ENCODE measurements at places on chromosomes 7 and 10.

DNA sequence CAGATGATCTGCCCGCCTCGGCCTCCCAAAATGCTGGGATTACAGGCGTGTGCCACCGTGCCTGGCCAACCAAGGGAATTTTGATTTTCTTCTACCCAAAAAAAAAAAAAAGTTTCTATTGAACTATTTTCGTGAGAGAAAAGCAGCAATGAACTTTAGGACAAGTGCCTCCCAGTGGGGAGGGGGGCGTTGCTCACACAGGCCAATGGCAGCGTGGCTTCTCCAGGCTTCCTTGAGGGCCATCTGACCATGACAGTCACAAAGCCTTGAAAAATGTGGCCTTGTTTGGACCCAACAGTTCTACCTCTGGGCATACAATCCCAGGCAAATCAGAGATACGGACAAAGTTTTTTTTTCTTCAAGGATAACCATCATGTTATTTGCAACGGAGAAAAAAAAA is 56.0 kb downstream of the TNRC18 start:
- no peaks in the 10 kb centered on the region for H3K27me3 ChIP-seq
- H3K36me3 ChIP-seq: no peaks in the 10 kb centered on the region
- H3K4me3 ChIP-seq: no peak overlapping the region
- no peak for DNase-seq
- no peak overlapping the region for H3K27ac ChIP-seq

DNA sequence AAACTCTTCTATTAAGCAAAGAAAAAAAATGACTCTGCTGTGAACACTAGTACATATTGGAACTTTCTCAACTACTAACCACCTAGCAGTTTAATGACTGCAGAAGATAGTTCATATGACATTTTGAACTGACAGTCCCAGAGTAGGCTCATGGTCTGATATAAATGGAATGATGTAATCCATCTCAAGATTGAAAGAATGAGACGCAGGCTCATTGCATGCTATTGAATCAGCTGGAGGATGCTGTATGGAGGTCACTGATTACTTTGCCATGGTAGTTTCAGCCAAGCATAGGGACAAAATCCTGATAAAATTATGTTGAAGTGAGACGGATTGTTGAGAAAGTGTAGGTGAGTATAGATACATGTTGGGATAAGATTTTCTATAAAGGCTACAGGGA is 217.6 kb upstream of the SEMA3E start:
- H3K36me3 ChIP-seq: no peaks in the 10 kb centered on the region
- H3K4me1 ChIP-seq: no peaks in the 10 kb centered on the region
- H3K27ac ChIP-seq: no peak overlapping the region
- no peak overlapping the region for H3K4me3 ChIP-seq

GRCh38 chr7:12229046-12229445 is 18.0 kb downstream of the TMEM106B start:
- DNase-seq: no peak
- H3K27me3 ChIP-seq: no peaks in the 10 kb centered on the region
- no peak overlapping the region for H3K27ac ChIP-seq
- no peaks in the 10 kb centered on the region for H3K4me1 ChIP-seq

- H3K27me3 ChIP-seq: no peaks in the 10 kb centered on the region
- peak; percentile 93 for DNase-seq
- no peaks in the 10 kb centered on the region for H3K36me3 ChIP-seq
- no peak overlapping the region for H3K4me3 ChIP-seq
- peak overlapping the region; percentile 73 for H3K27ac ChIP-seq
Observed at GRCh38 chr7:37430640-37431039, 18.0 kb downstream of the ELMO1 start.

GRCh38 chr10:131749767-131750142 is 151.1 kb upstream of the PPP2R2D start:
- H3K4me3 ChIP-seq: no peak overlapping the region
- DNase-seq: no peak
- no peak overlapping the region for H3K27ac ChIP-seq
- H3K27me3 ChIP-seq: no peaks in the 10 kb centered on the region

DNA sequence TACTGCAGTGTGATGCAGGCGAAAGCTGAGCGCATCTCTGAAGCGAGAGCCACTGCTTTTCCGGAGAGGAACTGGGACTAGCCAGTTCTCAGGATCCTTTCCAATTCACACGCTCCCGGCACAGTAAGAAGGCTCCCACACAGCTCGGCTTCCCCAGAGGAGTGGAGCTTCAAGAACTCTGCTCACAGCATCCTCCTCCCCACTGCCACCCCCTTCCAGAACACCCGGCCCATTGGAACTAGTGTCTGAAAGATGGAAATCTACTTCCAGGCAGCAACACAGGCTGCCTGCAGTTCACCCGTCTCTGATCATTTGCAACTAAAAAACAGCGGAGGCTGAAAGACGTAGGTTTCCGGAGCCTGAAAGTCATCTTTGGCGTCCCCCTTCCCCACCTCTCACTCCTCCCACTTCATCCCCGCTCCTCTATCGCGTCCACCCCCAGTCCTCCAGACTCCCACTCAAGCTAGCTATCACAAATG is at the start of gene DGKB:
Gene DGKB (minus strand): TSS at position 163 of the 479 bp plus-strand sequence.
- H3K36me3 ChIP-seq: no peaks in the 10 kb centered on the region
- DNase-seq: peak; percentile 41
- H3K4me3 ChIP-seq: peak within 1 kb of the TSS; percentile 41

GRCh38 chr7:131072505-131073091 is 255.1 kb upstream of the MKLN1 start:
- H3K27me3 ChIP-seq: no peaks in the 10 kb centered on the region
- H3K4me3 ChIP-seq: no peak overlapping the region
- H3K27ac ChIP-seq: peak overlapping the region; percentile 88
- H3K36me3 ChIP-seq: no peaks in the 10 kb centered on the region
- DNase-seq: peak; percentile 61

DNA sequence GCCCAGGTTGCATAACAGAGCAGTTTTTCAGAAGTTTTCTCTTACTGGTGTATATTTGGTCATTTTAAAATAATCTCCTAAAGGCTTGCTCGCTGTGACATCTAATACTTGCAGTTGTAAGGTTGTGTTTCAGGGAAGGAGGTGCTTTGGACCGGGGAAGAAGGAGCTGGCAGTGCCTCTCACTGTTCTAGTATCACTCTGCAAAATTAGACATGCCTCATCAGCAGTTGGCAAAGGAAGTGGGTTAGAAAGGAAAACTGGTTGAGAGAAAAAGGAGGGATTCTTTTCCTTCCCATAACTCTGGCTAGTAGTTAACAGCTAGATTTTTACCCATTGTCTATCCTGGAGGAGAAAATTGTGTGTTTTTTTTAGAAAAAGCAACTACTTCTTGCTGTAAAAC is 34.8 kb downstream of the CUL1 start:
- H3K4me1 ChIP-seq: no peaks in the 10 kb centered on the region
- no peaks in the 10 kb centered on the region for H3K27me3 ChIP-seq
- no peak for DNase-seq
- no peak overlapping the region for H3K27ac ChIP-seq
- H3K4me3 ChIP-seq: no peak overlapping the region

- H3K4me1 ChIP-seq: no peaks in the 10 kb centered on the region
- no peaks in the 10 kb centered on the region for H3K27me3 ChIP-seq
- H3K27ac ChIP-seq: no peak overlapping the region
- peak; percentile 28 for DNase-seq
- no peak overlapping the region for H3K4me3 ChIP-seq
Observed at GRCh38 chr10:103605359-103606096, 112.0 kb downstream of the NEURL1 start.

GRCh38 chr7:143322760-143323633 is 7.1 kb downstream of the CLCN1 start:
- H3K27me3 ChIP-seq: no peaks in the 10 kb centered on the region
- no peak overlapping the region for H3K27ac ChIP-seq
- no peaks in the 10 kb centered on the region for H3K36me3 ChIP-seq
- peak; percentile 54 for DNase-seq
- H3K4me1 ChIP-seq: no peaks in the 10 kb centered on the region

GRCh38 chr7:121761399-121761798 is 111.6 kb upstream of the PTPRZ1 start:
- H3K4me1 ChIP-seq: no peaks in the 10 kb centered on the region
- no peaks in the 10 kb centered on the region for H3K36me3 ChIP-seq
- no peak overlapping the region for H3K4me3 ChIP-seq
- no peak overlapping the region for H3K27ac ChIP-seq

- H3K27me3 ChIP-seq: peaks cover 2% of the 10 kb centered on the region
- peaks cover 14% of the 10 kb centered on the region for H3K4me1 ChIP-seq
- H3K36me3 ChIP-seq: no peaks in the 10 kb centered on the region
Observed at GRCh38 chr7:44293561-44294324, 31.7 kb downstream of the CAMK2B start.

- no peaks in the 10 kb centered on the region for H3K27me3 ChIP-seq
- no peak overlapping the region for H3K4me3 ChIP-seq
- H3K36me3 ChIP-seq: no peaks in the 10 kb centered on the region
- DNase-seq: no peak
Observed at GRCh38 chr7:141133646-141134045, 59.8 kb downstream of the TMEM178B start.

- DNase-seq: no peak
- peaks cover 9% of the 10 kb centered on the region for H3K4me1 ChIP-seq
- H3K4me3 ChIP-seq: no peak overlapping the region
- H3K36me3 ChIP-seq: no peaks in the 10 kb centered on the region
- H3K27me3 ChIP-seq: no peaks in the 10 kb centered on the region
- H3K27ac ChIP-seq: no peak overlapping the region
Observed at GRCh38 chr7:102926783-102927140, 14.0 kb downstream of the LRRC17 start.

- H3K4me3 ChIP-seq: no peak overlapping the region
- no peaks in the 10 kb centered on the region for H3K4me1 ChIP-seq
- DNase-seq: peak; percentile 2
- H3K36me3 ChIP-seq: no peaks in the 10 kb centered on the region
- no peaks in the 10 kb centered on the region for H3K27me3 ChIP-seq
- no peak overlapping the region for H3K27ac ChIP-seq
Observed at GRCh38 chr7:16396766-16397500, 24.4 kb downstream of the CRPPA start.

DNA sequence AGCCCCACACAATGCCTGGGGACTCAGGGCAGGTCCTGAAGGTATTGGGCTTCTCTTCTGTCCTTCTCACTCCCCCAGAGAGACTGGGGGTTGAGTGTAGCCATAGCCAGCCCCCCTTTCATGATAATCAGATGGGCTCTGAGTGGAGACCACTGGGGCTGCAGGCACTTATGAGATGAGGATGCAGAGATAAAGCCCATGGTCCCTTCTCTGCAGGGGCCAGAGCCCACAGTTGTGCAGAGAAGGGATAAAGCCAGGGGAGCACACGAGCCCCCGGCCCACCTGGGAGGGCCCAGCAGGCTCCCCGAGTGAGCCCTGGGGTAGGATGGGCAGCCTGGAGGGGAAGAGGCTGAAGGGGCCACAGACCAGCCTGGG is 96.2 kb downstream of the BMS1 start:
- DNase-seq: no peak
- no peak overlapping the region for H3K27ac ChIP-seq

DNA sequence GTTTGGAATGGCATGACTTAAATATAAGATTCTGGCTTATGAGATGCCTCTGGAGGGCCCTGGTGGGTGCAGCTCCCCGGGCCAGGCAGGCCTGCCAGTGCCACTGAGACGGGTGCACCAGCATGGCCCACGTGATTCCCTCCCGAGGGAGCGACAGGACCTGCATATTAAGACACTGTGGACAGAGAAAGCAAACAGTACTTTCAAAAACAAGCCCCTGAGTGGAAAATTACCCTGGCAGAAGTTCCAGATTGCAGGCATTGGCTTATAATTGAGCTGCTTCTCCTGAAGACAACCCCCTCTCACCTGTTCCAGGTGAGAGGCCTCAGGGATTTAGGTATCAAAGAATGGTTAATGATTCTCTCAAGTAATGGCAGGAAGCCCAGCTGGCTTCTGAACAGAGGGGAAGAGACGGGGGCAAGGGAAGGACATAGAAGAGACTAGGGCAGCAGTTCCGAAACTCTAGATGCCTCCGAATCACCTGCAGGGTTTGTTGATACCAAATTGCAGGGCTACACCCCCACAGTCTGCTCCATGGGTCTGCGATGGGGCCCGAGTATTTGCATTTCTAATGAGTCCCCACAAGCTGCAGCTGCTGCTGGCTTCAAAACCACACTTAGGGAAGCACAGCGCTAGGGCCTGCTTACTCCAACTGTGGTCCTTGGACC is 66.0 kb upstream of the DOCK1 start:
- H3K4me3 ChIP-seq: no peak overlapping the region
- no peak for DNase-seq
- no peaks in the 10 kb centered on the region for H3K4me1 ChIP-seq
- no peak overlapping the region for H3K27ac ChIP-seq

GRCh38 chr10:71342573-71343391 is 23.7 kb downstream of the SLC29A3 start:
- no peak overlapping the region for H3K4me3 ChIP-seq
- no peak overlapping the region for H3K27ac ChIP-seq
- H3K36me3 ChIP-seq: no peaks in the 10 kb centered on the region
- peaks cover 2% of the 10 kb centered on the region for H3K4me1 ChIP-seq
- H3K27me3 ChIP-seq: no peaks in the 10 kb centered on the region

GRCh38 chr10:94383530-94383929 is 18.8 kb upstream of the TBC1D12 start:
- H3K4me3 ChIP-seq: no peak overlapping the region
- no peak for DNase-seq
- no peaks in the 10 kb centered on the region for H3K4me1 ChIP-seq
- no peaks in the 10 kb centered on the region for H3K36me3 ChIP-seq
- H3K27me3 ChIP-seq: no peaks in the 10 kb centered on the region
